ENCODE measurements at places on chromosomes 4 and X.

DNA sequence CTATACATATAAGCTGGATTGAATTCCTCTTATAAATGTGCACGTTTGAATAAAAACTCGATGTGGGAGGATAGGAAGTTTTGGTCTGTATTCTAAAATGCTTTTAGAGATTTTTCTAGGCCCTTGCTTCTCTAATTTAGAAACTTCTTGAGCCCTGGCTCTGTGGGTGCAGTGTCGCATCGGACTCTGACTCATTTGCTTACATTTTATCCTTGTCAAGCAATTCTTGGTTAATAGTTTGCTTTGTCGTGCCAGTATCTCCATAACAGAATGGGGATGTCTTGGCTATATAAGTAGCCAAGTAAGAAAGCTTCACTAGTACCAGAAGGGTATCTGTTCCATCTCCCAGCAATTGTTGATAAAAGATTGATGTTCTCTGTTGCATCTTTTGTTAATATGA, 10.7 kb downstream of the SGMS2 start:
- DNase-seq: no peak

DNA sequence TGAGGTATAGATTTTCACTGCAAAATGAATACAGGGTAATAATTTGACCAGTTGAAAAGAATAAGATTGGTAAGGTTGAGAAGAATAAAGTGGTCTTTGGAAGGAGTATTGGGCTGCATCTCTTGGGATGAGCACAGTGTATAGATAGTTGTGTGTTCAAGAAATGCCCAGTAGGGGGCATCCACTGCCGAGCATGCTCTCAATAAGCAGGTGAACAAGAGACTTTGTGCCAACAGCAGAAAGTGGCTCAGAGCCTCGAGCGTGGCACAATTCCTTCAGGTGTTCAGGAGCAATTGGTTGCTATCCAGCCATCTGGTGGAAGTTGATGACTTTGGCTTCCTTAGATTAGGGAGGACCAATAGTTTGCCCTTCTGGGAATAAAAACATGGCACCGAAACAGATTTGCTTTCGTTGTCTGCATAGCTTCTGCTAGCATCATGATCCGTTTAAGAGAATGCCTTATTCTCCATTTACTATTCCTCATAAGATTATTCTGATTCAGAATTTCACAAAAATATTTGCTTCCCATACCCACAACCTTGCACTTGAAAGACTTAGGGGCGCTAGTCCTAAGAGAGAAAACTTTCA, 258.1 kb upstream of the NEIL3 start:
- no peak for DNase-seq

DNA sequence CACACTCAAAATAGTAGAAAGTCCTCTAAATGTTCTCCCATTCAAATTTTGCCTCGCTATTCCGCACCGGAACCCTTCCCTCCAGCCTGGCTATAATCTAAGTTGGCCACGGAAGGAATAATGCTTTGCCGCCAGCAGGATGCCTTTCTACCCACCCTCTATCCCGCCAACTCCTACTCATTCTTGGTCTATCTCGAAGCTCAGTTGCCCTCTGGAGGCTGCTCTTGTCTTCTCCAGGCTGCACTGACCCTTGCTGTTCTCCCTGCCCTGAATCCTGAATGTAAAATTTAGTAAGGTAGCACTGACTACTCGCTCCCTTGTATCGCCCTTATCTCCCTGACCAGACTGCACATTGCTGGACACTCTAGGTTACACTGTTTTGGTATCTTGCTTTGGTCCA, 212.4 kb downstream of the MGST2 start:
- DNase-seq: no peak

GRCh38 chrX:129769467-129770154, 10.1 kb upstream of the SASH3 start:
- no peak for DNase-seq

GRCh38 chr4:119103263-119103662, 32.4 kb upstream of the MYOZ2 start:
- DNase-seq: no peak

DNA sequence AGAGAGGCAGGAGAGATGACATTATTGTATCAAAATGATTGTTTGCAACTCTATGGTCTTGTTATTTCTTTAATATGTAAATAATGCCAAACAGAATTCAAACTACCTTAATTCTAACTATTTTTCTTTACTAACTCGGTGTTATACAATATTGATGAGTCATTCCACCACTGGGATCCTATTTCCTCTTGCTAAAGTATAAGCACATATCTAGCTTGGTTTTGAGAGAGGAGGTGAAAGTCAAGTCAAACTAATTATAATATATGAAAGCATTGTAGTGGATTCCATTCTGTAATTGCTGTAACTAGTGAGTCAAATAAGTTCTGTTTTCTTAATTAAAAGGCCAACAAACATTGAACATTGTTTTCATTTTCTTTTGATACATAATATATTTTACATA, 837.6 kb downstream of the PDHA2 start:
- no peak for DNase-seq

- DNase-seq: no peak
Observed at GRCh38 chr4:187357045-187357643, 633.5 kb upstream of the FAT1 start.

- no peak for DNase-seq
Observed at GRCh38 chr4:127211650-127212560, 420.9 kb upstream of the INTU start.

- DNase-seq: no peak
Observed at GRCh38 chr4:5752376-5753184, 41.6 kb downstream of the EVC start.

- DNase-seq: peak; percentile 91
Observed at GRCh38 chrX:30795981-30796958, 92.8 kb downstream of the TAB3 start.

DNA sequence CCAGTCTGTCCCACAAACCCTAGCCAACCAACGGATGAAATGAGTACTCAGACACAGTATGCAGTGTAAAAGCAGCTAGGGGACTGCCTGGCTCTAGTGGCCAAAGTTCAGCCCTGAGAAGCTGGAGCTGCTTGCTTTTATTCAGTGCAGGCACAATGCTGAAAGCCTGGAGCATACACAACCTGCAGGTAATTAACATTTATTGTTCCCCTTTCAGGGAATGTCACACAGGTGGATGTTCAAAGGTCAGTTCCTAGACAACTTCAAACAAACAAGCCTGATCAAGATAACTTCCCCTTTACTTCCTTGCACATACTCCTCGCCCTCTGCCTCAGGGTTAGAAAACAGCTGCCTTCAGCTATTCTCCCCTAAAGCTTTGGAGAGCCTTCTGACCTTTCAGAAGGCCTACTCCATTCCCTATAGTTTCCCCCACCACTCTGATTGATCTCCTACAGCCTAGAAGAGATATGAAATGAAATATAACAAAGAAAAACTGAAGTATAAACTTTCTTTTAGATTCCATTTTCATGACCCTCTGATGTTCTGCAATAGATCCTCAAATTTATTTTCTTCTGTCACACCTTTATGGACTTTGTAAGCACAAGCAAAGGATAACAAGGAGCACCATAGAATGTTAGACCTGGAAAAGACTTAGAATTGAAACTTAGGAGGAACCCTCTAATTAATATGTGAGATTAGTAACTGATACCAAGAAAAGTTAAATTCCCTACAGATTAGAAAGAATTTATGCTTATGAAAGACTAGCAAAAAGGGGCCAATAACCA, 6.8 kb upstream of the DCAF8L1 start:
- DNase-seq: no peak

DNA sequence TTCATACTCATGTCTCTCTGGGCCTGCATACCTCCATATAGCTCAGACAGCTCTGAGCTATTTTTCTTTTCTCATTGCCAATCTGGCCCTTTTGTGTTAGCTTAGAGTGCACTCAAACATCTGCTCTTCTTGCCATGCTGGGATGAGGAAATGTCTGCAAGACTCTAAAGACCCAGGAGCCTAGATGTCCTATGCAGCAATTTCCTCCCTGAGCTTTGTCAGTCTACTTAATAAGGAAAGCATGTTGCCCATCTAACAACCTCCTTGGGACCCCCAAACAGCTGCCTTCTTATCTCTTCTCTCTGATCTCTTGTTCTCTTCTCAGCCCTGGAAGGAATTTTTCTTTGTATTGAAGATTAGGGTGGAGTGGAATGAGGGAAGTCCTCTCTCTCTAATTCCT, 69.2 kb downstream of the UCHL1 start:
- DNase-seq: no peak

DNA sequence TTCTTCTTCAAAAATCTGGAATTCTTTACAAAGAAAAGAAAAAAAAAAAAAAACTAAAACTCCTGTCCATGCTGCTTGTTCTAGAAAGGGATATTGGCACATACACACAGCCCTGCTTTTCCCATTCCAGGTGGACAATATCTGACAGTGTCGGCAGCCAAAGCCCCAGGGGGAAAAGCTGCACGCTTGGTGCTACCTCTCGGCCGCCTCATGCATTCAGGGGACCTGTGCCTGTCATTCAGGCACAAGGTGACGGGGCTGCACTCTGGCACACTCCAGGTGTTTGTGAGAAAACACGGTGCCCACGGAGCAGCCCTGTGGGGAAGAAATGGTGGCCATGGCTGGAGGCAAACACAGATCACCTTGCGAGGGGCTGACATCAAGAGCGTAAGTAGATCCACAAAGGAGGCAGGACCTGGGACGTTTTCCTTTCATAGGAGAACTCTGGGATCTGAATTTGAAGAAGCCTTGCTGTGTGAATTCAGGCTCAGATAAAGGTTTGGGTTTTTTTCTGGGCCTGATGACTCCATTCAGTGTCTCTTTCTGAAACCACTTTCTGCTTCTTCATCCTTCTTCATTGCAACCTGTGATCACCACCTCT, 71.9 kb downstream of the NPNT start:
- DNase-seq: no peak

Data from vagina (tissue), 2 donors.